Stimulated activated CD8-positive, alpha-beta memory T cell treated with anti-CD3 and anti-CD28 coated beads, Interleukin-4, amount 100 ng/mL, for 4 hours (primary cell): ENCODE measurements at places on chromosomes 12 and 14.

- no peak for DNase-seq
Measured at GRCh38 chr14:61719344-61720293, 24.3 kb downstream of the HIF1A start.

- no peak for DNase-seq
Measured at GRCh38 chr12:9669534-9669933, at the start of gene CLEC2D. TSS of gene CLEC2D (plus strand) at chr12:9669713. CDS start at chr12:9669735, 22 bp downstream.

GRCh38 chr12:11321980-11322379 lies 11.7 kb upstream of the PRB4 start:
- DNase-seq, result no peak

GRCh38 chr14:98018628-98019027 lies 1221.4 kb downstream of the VRK1 start:
- DNase-seq, result no peak

GRCh38 chr14:71467361-71467811 lies 464.8 kb upstream of the RGS6 start:
- no peak for DNase-seq

DNA sequence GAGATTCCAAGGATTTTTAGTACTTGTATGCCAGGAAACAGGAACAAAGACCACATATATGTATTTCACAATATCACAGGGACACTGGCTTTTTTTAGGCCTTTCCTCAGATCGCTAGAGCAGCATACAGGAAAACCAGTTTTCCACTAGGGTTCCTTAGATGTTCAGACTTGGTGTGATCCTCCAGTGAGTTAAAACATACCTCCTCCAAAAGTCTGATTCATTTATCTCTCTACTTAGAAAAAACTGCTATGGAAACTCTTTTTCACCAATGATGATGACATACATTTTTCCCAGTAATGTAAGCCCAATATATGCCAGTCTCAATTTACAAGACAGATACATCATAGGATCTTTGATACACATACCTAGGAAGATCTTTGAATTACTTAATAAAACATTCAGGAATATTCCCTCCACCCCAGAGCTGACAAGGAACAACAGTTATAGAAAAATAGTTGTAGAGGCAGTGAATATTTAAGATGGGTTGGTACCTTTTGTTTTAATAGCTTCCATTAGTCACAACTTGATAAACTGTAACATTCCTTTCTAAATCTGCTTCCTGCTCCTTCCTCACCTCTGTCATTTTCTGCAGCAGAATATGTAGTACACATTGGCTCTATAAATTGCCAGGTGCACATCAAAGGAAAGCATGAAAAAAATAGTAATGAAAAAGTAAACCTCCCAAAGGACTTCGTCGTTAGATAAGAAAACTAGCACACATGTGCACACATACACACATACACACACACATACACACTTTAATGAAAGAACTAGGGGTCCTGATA lies 27.5 kb downstream of the BCAT1 start:
- no peak for DNase-seq

DNA sequence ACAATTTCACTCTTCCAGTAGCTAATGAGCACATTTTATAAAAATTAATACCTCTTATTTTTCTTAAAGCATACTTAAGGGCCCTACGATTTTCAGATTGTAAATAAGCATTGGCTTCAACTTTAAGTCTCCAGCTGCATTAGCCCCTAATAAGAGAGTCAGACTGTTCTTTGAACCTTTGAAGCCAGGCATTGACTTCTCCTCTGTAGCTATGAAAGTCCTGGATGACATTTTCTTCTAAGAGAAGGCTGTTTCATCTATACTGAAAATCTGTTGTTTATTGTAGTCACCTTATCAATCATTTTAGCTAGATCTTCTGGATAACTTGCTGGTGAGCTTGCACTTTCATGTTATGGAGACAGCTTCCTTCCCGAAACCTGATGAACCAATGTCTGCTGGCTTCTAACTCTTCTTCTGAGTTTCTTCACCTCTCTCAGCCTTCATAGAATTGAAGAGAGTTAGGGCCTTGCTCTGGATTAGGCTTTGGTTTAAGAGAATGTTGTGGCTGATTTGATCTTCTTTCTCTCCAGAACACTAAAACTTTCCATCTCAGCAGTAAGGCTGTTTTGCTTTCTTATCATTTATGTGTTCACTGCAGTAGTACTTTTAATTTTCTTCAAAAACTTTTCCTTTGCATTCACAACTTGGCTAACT lies 377.1 kb upstream of the RGS6 start:
- no peak for DNase-seq

GRCh38 chr12:1380171-1380851 lies 214.1 kb downstream of the FBXL14 start:
- no peak for DNase-seq

- no peak for DNase-seq
Measured at GRCh38 chr12:89883630-89884389, 175.2 kb upstream of the ATP2B1 start.

- DNase-seq, result no peak
Measured at GRCh38 chr12:20445687-20446086, 77.3 kb downstream of the PDE3A start.

DNA sequence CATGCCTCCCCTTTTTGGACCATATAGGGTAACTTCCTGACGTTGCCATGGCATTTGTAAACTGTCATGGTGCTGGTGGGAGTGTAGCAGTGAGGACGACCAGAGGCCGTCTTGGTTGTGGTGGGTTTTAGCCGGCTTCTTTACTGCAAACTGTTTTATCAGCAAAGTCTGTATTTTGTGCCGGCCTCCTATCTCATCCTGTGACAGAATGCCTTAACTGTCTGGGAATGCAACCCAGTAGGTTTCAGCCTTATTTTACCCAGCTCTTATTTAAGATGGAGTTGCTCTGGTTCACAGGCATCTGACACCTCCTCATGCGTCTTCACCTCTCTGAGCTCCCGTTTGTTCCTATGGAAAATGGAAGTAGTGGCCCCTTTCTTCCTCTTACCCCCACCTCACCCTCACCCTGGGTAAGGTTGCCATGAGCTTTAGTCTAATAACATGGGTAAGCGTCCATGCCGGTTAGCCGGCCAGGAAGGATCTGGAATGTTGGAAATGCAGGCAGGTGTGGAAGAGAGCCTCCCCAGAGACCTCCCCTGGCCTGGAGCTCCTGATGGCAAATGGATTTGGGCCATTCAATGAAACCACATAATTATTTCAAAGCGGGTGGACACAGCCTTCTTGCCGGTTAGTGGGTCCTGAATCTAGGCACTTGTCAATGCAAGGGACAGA lies 18.6 kb downstream of the HHIPL1 start:
- no peak for DNase-seq

- DNase-seq, result no peak
Measured at GRCh38 chr12:8559676-8560075, 19.0 kb upstream of the CLEC4E start.

GRCh38 chr14:36420149-36420687 lies 99.8 kb upstream of the MBIP start:
- no peak for DNase-seq

DNA sequence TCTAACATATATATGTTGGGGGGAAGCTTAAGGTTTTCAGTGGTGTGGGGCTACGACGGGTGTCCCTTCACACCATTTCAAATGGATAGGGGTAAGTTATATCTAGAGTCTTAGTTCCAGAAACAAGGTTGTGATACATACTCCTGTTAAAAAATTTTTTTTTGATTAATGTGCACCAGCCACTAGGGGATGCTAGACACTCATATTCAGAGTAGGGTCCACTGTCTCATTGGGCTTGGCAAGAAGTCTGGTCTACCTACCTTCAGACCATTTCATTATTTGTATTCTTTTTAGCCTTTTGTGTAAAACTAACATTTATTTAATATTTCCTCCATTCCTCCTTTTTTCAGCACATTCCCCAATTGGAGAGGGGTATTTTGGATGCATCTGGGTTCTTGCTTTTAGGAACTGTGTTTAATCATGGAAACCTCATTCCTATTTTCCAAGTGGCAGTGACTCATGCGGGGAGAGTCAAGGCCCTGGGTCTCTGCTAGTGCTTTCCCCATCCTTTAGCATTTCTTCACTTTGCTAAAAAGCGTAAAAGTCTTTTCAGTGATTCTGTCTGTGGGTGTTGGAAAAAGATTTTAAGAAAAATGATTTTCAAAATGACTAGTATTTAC lies 33.4 kb downstream of the ANO4 start:
- no peak for DNase-seq

GRCh38 chr12:44889162-44889561 lies 13.0 kb upstream of the NELL2 start:
- DNase-seq, result no peak

DNA sequence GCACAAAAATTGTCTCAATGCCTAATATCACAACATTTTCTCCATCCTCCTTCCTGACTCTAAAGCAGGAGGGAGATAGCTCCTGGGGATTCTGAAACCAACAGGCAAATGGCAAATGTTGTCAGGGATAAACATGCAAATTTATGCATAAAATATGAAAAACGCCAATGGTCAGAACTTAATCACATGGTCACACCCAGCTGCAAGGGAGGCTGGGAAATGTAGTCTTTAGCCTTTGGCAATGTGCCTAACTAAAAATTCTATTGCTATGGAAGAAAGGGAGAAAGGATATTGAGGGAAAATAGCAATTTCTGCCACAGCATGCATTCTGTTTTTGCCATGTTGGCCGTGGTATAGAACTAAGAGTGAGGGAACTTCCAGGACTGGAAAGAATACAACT lies 11.7 kb upstream of the OASL start:
- no peak for DNase-seq

DNA sequence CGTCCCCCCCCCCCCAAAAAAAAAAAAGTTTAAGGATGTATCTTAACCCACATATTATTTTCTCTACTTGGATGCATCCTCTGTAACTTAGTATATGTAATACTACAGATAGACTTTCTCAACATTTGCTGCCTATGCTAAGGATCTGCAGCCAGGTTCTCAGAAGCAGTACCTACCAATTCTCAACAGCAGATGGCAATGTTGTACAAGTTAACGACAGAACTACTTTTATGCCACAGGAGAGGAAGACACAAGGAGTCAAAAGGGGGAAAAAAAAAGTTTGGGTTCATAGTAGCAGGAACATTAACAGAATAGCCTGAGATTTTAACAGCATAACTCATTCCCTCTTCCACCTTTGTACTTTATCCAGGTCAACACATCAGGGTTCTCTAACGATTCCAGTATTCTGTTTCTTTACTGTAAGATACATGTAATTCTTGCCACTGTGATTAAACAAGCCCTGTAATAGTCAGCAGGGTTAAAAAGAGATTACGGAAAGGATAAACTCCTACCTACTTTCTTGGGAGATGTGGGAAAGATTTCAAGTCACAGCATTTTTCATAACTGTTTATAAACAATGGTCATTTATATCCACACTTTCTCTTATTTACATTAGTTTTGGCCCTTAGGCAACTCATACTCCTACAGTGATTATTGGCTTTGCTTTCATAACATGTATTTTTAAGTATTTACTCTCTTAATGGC lies 5.7 kb upstream of the NEK9 start:
- no peak for DNase-seq
